Left ventricle myocardium superior (tissue), 1 donor: ENCODE measurements at places on chromosomes 5 and 9.

GRCh38 chr9:69157751-69158466 is 16.2 kb upstream of the TJP2 start:
- no peak for DNase-seq

DNA sequence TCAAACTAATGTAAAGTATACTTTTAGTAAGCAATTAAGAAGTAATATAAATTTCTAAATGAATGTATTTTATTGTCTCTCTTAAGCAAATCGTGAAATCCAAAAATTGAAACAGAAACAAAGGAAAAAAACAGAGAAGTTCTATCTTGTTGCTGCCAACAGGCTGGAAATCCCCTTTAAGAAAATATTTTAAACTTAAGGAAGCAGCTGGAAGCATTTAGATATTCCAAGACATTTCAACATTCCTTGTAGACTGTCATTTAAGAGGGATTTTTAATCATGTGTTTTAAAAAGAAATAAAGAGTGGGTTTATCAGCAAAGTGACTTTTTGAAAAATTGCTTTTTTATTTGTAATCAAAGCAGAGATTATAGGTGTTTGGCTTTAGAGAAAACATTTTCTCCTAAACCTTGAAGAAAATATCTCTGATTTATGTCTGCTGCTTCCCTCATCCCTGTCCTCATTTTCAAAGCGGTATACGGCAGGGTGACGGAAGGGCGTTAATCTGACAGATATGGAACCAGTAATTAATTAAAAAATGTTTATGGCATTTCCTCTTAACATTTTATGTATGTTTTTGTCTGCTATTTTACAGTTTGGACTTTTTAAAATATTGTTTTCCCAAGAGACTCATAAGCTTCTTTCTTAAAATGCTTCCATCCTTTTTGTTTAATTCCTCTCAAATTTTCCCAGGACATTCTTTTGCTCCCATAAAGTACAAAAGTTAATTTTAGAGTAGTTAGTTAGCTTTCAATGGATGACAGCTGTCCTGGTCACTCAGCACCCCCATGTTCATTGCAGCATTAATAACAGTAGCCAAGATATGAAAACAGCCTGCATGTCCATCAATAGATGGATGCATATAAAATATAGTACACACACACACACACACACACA is 245.6 kb downstream of the LURAP1L start:
- DNase-seq = no peak

GRCh38 chr9:134437403-134438194 is 111.3 kb downstream of the RXRA start:
- no peak for DNase-seq

DNA sequence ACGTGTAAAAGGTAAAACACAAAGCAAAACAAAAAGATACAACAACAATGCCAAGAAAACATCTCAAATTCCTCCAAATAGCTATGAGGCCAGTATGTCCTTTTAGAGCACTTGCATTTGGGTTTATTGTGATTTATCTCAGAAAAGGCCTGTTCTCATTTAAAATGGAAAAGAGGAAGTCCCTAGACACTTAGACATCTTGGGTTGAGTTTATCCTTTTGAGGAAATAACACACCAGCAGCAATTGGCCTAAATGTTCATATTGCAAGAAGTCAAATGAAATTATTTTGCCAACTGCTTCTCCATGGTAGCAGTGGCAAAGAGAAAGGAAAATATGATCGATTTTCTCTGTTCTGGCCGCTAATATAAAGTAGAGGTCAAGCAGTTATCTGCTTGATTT is 43.6 kb upstream of the TRMT10B start:
- DNase-seq = no peak

DNA sequence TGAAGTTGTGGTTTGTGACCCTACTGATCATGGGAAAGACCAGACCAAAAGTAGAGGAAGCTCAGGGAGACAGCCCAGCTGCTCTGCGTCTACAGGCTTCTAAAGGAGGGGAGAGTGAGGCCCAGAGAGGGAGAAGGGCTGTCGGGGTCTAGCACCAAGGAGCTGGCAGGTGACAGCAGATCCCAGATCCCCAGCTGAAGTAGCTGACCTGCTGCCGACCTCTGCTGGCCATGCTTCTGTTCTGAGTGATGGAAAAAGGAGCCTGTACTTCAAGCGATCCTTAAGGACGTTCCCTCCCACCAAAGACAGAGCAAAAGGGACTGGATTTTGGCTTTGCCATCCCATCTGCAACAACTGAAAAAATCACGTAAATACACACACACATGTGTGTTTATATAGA is 22.7 kb upstream of the QSOX2 start:
- DNase-seq = no peak

DNA sequence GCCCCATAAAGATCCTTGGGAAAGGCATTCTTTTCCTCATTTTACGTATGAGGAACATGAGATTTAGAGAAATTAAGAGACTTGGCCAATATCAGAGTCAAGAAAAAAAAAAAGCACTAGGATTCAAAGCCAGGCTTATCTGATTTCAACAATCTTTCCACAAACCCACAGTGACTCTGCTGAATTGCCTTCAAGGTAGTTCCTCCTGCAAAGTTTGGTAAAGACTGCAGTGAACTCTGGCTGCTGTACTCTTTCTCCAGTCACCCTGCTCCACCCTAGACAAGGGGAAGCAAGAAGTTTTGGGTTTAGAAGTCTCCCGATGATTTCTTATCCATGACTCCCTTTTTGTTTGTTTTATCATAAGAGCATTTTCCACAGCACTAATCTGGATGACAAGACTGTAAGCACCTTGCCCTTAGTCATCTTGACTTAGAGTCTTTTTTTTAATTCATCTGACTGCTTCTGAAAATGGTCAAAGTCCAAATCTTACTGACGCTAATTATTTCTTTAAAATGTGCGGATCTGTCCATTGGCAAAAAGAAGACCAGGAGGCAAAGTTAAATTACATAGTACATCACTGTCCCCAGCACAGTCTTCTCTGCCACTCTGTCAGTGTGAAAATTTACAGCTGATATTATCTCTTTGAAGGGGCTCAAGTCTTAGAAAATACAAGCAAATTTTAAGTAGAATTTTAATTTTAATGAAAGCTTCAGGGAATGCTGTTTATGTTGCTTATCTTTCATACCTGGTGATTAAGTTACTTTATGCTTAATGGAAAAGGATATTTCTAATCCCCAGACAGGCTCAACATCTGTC is 180.1 kb downstream of the TTLL11 start:
- DNase-seq = no peak

DNA sequence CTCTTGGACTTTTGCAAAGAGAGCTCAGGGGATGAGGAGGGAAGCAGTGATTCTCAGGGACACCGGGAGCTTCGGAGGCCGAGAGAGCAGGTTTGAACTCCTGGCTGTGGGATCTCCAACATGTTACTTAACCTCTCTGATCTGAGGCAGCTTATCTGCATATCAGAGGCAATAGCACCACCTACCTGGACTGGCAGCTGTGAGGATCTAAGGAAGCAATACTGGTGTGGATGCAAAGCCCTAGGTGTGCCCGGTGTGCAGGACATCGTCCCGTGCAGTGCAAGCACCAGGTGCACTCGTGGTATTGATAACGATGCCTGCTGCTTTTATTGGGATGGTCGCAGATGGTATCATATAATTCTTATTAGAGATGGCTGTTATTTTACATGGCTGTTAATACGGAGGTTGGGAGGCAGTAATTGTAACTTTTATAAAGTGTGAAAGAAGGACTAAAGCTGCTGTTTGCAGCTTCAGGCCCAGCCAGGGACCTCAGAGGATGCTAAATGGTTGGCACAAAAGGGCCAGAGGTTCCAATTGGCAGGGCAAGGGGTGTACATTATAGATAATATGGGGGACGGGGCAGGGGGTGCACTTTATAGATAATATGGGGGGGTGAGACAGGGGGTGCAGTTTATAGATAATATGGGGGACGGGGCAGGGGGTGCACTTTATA is 14.9 kb downstream of the COL5A1 start:
- peak; percentile 4 for DNase-seq

GRCh38 chr5:149932445-149933350 is 11.9 kb downstream of the PDE6A start:
- no peak for DNase-seq

DNA sequence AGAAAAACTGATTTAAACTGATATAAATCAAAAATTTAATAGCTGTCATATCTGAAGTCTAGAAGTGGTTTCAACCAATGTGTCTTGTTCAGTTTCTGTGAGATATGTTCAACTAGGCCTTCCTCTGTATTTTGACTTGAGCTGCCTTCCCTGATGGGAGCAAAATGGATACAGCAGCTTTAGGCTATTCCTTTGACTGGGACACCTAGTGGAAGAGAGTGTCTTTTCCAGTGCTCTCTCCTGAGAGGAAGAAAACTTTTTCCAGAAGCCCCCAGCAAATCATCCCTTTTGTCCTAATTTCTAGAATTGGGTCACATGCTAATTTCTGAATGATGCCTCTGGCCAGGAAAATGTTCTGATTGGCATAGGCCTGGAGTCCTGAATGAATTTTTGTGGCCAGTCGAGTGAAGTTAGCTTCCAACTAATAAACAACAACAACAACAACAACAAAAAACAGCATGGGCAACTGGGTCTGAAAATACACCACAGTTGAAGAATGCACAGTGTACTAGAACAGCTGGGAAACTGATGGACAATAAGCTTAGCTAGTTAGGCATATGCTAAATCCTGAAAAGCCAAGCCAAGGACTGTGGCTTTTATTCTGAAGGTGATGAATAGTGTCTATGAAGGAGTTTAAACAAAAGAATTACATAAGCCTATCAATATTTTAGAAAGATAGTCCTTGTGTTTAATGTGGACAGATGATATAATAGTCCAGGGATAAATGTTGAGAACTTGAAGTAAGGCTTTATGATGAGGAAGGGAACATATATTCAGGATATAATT is 125.7 kb downstream of the FBN2 start:
- no peak for DNase-seq
